ENCODE measurements at places on chromosomes 12 and 14.

DNA sequence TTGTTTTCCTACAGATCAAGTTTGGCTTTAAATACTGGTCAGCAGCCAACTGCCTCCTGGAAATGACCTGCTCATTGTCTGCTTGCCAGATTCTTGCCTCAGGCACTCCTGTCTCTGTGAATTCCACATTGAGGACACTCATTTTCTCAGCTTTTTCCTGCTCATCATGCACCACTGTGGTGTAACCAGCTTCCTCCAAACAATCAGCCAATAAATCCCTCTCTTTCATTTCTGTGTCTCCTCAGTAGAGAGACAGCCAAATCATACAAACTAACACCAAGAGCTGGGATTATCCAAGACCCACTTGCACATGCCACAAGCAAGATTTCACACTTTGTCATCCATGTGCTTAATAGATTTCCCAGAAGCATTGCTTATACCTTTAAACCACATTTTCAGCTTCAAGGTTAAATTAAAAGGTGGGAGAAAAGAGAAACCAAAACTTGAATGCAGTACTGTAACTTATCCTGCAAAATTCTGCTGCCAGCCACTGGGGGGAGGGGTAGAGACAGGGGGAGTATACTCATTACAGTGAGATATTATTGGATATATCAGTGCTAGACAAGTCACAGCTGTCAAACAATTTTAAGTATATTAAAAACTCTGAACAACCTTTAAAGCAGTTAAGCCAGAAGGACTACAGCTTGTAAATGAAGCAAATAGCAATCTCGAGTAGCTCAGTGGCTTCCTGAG, 105.0 kb downstream of the PPP2R5E start:
- DNase-seq, result no peak

DNA sequence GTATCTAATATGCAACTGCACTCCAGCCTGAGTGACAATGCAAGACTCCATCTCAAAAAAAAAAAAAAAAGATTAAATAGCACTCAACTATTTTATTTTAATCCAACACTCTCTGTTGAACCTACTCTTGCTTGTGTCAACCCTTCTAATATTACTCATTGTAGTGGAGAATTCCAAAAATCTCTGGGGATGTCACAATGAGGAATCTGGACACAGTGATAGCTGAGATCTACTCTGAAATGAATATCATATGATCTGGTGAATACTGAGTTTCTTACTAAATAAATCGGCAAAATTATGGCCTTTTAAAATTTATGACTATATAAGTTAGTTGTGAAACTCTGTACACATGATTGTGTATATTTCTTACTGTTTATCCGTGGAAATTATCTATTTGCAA, 418.2 kb downstream of the BCAT1 start:
- no peak for DNase-seq

DNA sequence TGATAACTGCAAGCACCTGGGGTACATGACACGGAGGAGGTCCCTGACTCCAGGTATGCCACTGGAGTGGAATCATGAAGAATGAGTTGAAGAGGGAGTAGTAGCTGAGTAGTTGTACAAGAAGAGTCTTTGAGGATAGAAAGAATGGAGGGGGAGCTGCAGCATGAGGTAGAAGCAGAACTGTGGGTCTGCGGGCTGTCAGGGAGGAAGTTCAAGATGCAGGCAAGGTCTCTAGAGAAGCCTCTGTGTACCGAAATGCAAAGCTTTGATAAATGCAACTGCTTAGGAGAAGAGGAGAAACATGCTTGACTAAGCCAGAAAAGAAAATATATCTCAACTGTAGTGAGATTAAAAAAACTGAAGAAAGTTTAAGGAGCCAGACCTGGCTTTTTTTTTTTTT, 91.5 kb downstream of the CPNE8 start:
- DNase-seq, result no peak

GRCh38 chr12:128551266-128551665, 272.5 kb downstream of the SLC15A4 start:
- DNase-seq, result no peak

DNA sequence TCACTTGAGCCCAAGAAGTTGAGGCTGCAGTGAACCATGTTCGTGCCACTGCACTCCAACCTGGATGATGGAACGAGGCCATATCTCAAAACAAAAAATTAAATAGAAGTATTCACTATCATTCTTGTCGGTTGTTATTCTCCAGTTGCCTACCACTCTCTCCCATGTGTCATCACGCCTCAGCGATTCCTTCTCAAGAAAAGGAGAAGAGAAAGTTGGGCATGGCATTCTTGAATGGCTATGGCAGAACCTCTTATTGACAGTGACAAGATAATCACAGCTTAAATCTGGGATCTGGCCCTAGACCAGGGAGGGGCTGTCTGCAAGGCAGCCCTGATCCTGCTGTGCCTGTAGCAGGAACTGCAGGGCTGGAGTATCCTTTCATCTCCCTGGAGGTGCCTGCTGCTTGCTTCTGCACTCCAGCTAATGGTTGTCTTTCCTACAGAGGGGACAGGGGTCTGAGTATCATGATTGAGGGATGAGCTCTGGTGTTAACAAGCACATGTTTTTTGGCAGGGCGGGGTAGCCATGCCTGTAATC, 12.8 kb upstream of the MLEC start:
- no peak for DNase-seq

- DNase-seq, result no peak
Measured at GRCh38 chr12:47707905-47708543, 2.2 kb upstream of the RPAP3 start.

GRCh38 chr14:54369343-54369742, 27.5 kb upstream of the CDKN3 start:
- DNase-seq, result no peak

- DNase-seq, result no peak
Measured at GRCh38 chr12:98403385-98403784, 112.0 kb upstream of the TMPO start.

DNA sequence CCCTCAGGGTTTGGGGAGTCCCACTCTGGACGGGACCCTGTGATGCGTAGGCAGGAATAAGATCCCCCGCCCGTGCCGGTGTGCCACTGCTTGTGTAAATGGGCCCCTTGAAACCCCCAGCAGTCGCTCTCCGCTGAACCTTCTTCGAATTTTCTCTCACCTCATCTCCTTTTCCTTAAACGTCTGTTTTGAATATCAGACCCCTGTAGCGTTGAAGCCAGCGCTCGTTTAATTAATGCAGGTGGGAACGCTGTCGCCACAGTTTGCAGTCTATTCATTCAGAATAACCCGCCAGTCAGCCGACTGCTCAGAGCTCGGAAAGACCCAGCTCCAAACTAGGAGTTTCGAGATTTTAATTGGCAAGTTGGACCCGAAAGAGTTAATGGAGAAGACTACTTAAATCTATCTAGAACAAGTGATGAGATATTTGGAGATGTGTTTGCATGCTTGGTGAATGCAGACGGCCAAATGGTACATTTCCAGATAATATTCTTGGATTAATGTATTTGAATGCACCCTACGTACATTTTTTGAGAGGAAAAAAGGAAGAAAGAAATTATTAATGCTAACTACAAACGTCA, 739 bp upstream of the PPP2R5E start:
- DNase-seq, result no peak

GRCh38 chr12:24791622-24792021, 157.3 kb downstream of the BCAT1 start:
- DNase-seq, result no peak

DNA sequence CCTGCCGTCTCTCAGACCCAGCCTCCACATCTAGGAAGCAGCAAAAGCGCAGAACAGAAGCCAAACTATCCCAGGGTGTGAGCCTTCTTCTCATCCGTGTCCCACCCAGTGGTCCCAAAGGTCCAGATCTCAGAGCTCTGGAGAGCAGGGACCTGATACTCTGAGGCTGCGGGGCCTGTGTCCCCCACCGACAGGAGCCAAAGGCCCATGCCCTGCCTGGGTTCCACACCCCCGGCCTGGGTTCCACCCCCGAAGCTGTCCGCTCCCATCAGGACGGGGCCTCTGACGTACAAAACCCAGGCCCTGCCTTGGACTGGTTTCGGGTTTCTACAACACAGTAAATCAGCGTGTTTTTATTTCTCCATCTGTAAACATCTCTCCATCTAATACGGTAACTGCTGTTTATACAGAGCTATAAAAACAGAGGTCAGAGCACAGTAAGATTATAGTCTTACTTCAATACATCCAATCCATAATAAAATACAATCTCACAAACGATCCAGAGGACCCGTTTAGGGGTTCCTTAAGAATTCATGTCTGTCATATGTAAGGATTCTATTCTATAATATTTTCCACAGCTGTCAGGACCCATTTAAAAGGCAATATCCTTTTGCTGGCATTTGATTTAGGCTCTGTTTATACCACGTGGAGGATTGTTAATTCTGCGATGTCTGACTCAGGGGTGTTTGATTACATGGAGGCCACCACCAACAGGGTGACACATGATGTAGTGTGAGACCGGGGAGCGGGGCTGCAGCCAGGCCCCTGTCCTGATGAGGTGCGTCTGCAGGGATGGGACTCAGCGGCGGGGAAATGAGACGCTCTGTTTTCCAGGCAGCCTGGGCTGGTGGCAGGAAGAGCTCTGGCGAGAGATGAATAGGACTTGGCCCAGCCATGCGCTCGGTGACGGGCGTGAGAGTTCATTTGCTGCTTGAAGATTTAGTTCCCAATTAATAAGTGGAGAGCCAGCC, 110.3 kb downstream of the DICER1 start:
- no peak for DNase-seq

- DNase-seq, result peak; percentile 77
Measured at GRCh38 chr12:31324116-31324844, 1.7 kb downstream of the SINHCAF start.

DNA sequence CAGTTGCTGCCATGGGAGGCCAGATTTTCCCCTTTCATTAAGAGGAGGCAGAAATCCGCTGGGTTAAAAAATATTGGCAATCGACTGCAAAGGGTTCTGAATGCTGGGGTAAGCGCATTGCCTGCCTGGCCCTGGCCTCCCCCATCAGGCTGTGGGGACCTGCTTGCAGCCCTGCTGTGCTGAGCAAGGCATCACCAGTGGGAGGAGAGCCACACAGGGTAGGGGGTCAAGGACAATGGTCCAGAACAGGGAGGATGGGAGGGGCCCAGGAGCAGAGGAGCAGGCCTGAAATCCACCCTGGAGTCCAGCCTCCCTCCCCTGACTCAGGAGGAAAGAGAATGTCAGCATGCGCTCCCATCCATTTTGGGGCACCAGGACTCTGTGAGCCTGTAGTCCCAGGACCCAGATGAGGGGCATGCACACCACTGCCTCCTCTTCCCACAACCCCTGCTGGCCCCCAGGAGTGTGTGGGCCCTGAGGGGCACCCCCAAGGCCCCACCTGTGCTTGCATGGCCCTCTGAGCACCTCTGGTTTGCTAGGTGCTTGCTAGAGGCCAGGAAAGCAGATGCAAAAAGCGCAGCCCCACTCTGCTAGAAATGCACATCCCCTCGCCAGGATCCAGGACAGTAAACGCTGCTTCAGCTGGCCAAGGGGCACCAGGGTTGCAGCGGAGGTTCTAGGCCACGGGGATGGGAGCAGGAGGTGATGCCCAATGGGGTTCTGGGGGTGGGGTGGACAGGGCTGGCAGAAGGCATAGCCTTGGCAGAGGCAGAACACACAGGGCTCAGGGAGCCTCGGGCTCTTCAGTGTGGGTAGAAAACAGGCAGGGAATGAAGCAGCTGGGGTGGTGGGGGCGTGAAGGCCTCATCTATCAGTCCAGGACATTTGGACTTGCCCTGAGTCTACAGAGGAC, 14.6 kb downstream of the TESC start:
- DNase-seq, result no peak

- no peak for DNase-seq
Measured at GRCh38 chr12:131356485-131357184, 354.3 kb upstream of the SFSWAP start.

- no peak for DNase-seq
Measured at GRCh38 chr12:45853550-45853949, 124.0 kb downstream of the ARID2 start.

- DNase-seq, result no peak
Measured at GRCh38 chr12:105272814-105273416, 36.9 kb upstream of the APPL2 start.

DNA sequence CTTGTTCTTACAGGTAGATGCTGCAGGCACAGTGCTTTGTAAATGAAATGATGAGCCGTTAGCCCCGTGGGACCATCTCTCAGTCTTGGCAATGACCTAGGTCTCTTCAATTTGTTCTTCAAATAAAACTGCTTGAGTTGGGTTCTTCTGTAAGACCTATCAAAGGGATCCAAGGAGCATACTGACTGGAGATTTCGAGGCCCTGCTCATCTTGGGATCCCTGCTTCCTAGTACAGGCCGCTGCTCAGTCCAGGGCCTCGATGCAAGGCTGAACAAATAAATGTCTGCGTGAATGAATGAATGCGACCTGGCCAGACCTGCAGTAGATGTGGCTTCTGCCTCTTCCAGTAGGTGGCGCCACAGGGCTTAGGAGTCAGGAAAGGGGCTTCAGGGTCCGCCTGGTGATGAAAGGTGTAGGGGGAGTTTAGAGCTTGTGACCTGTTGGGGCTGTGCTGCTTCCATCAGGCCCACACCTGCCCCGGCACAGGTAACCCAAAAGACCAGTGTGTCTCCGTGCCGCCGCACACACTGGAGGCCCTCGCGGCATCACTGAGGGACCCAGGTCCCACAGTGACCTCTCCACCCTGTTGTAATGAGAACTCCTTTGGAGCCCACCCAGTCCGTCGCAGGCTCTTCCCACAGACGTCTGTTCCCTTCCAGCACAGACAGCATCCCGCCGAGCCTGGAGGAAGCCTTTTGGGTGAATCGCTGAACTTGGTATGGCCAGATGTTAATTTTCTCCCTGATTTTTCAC, 4.4 kb downstream of the CACNA1C start:
- DNase-seq, result peak; percentile 90

DNA sequence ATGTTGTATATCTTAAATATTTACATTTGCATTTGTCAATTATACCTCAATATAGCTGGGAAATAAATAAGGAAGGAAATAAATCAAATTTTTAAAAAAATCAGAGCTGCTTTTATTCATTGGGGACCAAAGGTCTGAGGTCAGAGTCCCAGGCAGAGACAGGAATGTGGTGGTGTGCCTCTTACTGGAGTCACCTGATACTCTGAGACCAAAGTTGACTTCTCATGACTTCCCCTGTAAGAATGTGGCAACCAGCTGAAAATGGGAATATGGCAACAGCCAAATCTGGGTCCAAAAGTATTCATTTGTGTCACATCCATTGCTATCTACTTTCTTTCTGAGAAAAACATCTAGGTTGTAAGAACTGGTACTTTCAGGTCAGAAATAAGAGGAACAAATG, 496.6 kb upstream of the TMPO start:
- DNase-seq, result no peak

- DNase-seq, result no peak
Measured at GRCh38 chr12:40032433-40033241, 73.2 kb downstream of the SLC2A13 start.

- no peak for DNase-seq
Measured at GRCh38 chr14:63401646-63402045, 82.9 kb upstream of the GPHB5 start.
